ENCODE measurements at places on chromosomes 2 and 18. TPM values are rescaled to one million over a fixed set of nuclear protein-coding genes. Genes with fewer than 3 reads are reported as not detected.

DNA sequence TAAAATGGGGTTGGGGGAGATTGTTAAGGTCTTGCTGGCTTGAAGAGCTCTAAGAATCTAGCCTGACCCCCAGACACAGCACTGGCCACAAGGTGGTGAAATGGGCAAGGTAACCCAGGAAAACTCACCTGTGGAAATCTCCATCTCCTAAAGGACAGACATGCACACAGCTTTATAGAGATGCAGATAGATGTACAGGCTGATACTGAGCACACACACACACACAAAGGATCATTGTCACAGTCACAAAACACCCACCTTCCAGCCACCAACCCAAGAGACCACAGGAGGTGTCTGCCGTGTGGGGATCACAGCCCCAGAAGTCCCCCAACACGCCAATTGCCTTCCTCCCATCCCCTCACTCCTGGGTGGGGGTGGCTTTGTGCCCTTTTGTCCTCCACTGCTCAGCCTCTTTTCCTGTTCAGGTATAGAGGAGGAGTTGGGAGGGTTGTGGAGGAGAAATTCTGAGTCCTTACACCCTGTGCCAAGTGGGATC is 3.2 kb upstream of the CYP26B1 start:
- H3K4me1 ChIP-seq: peaks cover 35% of the 10 kb centered on the region
- H3K27me3 ChIP-seq: peaks cover 54% of the 10 kb centered on the region
- no peaks in the 10 kb centered on the region for H3K36me3 ChIP-seq
- H3K4me3 ChIP-seq: no peak overlapping the region
- DNase-seq: peak; percentile 2

GRCh38 chr2:49236316-49236715 is 82.0 kb upstream of the FSHR start:
- no peak overlapping the region for H3K27ac ChIP-seq
- H3K36me3 ChIP-seq: no peaks in the 10 kb centered on the region

Gene CHRNG
- not detected for total RNA-seq

- DNase-seq: no peak
- no peaks in the 10 kb centered on the region for H3K36me3 ChIP-seq
- H3K27me3 ChIP-seq: no peaks in the 10 kb centered on the region
- H3K27ac ChIP-seq: no peak overlapping the region
- H3K4me1 ChIP-seq: no peaks in the 10 kb centered on the region
- no peak overlapping the region for H3K4me3 ChIP-seq
Observed at GRCh38 chr2:192585418-192585817, 390.7 kb upstream of the TMEFF2 start.

DNA sequence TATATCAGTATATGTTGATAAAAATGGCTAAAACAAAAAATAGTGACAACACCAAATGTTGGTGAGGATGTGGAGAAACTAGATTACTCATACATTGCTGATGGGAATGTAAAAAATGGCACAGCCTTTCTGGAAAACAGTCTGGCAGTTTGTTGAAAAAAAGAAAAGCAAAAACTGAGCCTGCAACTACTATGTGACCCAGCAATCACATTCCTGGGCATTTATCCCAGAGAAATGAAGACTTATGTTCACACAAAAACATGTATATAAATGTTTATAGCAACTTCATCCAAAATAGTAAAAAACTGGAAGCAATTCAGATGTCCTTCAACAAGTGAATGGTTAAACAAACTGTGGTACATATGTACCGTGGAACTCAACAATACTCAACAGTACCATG is 7.5 kb upstream of the KDSR start:
- DNase-seq: peak; percentile 38
- H3K4me1 ChIP-seq: no peaks in the 10 kb centered on the region
- no peak overlapping the region for H3K27ac ChIP-seq
- H3K36me3 ChIP-seq: no peaks in the 10 kb centered on the region

GRCh38 chr2:158184001-158184400 is 82.3 kb downstream of the UPP2 start:
- no peaks in the 10 kb centered on the region for H3K36me3 ChIP-seq
- H3K4me3 ChIP-seq: no peak overlapping the region
- H3K27ac ChIP-seq: peak overlapping the region; percentile 29
- no peaks in the 10 kb centered on the region for H3K27me3 ChIP-seq

GRCh38 chr2:144509001-144509878 is 10.7 kb downstream of the ZEB2 start:
- no peaks in the 10 kb centered on the region for H3K27me3 ChIP-seq
- no peak overlapping the region for H3K27ac ChIP-seq
- peaks cover 3% of the 10 kb centered on the region for H3K4me1 ChIP-seq

GRCh38 chr2:177942731-177943130 is 129.8 kb downstream of the PDE11A start:
- DNase-seq: no peak
- H3K4me3 ChIP-seq: no peak overlapping the region
- H3K27me3 ChIP-seq: no peaks in the 10 kb centered on the region
- no peaks in the 10 kb centered on the region for H3K4me1 ChIP-seq
- no peak overlapping the region for H3K27ac ChIP-seq

- no peak overlapping the region for H3K27ac ChIP-seq
- H3K4me1 ChIP-seq: peaks cover 11% of the 10 kb centered on the region
- H3K27me3 ChIP-seq: no peaks in the 10 kb centered on the region
- no peak overlapping the region for H3K4me3 ChIP-seq
- no peaks in the 10 kb centered on the region for H3K36me3 ChIP-seq
Observed at GRCh38 chr18:58666176-58666575, 5.1 kb upstream of the MALT1 start.

DNA sequence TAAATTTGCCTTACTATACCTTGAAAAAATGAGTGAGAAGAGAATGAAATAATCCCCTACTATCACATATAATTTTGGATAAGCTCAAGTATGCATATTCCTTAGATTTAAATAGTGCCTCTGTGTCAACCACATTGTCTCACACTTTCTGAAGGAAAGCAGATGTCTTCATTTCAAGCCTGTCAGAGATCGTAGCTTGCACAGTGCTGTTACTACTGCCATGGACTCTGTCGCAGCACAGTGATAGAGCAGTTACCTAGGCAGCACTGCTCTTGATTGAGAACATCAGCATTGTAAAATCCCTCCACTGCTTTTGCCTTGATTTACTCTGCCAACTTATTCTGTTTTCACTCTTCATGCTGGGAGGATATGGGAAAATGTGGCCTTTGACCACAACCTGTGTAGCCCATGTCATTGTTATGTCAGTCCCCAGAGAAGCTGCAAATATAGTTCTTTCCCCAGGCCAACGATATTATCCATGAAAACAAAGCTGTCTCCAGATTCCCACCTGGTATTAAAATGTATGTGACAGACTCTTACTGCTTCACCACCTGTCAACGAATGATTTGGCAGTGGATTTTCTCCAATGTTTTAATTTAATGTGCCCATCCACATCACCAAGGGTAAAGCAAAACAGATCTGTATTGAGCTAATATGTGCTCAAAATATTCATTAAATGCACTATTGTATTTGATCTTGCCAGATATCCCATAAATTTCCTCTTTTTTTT is 675.7 kb downstream of the METTL4 start:
- no peak for DNase-seq
- H3K27me3 ChIP-seq: no peaks in the 10 kb centered on the region
- H3K4me3 ChIP-seq: no peak overlapping the region
- H3K36me3 ChIP-seq: no peaks in the 10 kb centered on the region
- no peaks in the 10 kb centered on the region for H3K4me1 ChIP-seq

Gene FEV
- 1.3 TPM for total RNA-seq

Gene RNU2-63P
- total RNA-seq: not detected

Gene KCNG2
- total RNA-seq: not detected

- DNase-seq: no peak
- H3K27ac ChIP-seq: no peak overlapping the region
- H3K4me3 ChIP-seq: no peak overlapping the region
- H3K4me1 ChIP-seq: no peaks in the 10 kb centered on the region
- H3K36me3 ChIP-seq: no peaks in the 10 kb centered on the region
- no peaks in the 10 kb centered on the region for H3K27me3 ChIP-seq
Observed at GRCh38 chr18:49142216-49142615, 191.5 kb upstream of the SMAD7 start.

Gene VSNL1
- total RNA-seq: 1.1 TPM

GRCh38 chr2:221513232-221513631 is 58.9 kb downstream of the EPHA4 start:
- H3K4me1 ChIP-seq: peaks cover 16% of the 10 kb centered on the region
- H3K27me3 ChIP-seq: no peaks in the 10 kb centered on the region
- H3K4me3 ChIP-seq: no peak overlapping the region
- no peaks in the 10 kb centered on the region for H3K36me3 ChIP-seq
- DNase-seq: no peak
- no peak overlapping the region for H3K27ac ChIP-seq

GRCh38 chr2:21288299-21288698 is 164.5 kb downstream of the TDRD15 start:
- no peak overlapping the region for H3K4me3 ChIP-seq
- no peaks in the 10 kb centered on the region for H3K27me3 ChIP-seq
- no peaks in the 10 kb centered on the region for H3K36me3 ChIP-seq

DNA sequence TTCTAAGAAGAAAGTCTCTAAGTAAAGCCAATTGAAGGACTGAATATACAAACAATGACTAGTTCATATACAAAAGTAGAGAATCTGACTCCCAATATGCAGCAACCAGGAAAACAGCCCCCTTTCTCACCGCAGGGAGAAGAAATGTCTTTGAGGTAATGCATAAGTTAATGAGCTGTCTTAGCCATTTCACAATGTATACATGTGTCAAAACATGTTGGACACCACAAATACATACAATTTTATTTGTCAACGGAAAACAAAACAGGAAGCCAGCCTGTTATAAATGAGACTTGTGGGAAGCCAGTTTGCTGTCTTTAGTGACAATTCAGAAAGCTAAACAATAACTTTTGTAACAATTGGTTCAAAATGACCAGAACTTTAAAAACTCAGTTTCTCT is 389.2 kb downstream of the CBLN2 start:
- no peaks in the 10 kb centered on the region for H3K4me1 ChIP-seq
- H3K27me3 ChIP-seq: no peaks in the 10 kb centered on the region
- H3K36me3 ChIP-seq: no peaks in the 10 kb centered on the region
- H3K27ac ChIP-seq: no peak overlapping the region
- H3K4me3 ChIP-seq: no peak overlapping the region
- DNase-seq: no peak

Gene PPP1R1C
- not detected for total RNA-seq

Gene SERPINB3
- not detected for total RNA-seq
